CD4-positive, alpha-beta T cell (primary cell): ENCODE measurements at places on chromosomes 4 and X.

GRCh38 chrX:100830547-100830946 is 10.4 kb downstream of the CSTF2 start:
- H3K4me3 ChIP-seq, result no peak overlapping the region
- peaks cover 61% of the 10 kb centered on the region for H3K36me3 ChIP-seq
- H3K4me1 ChIP-seq, result peaks cover 10% of the 10 kb centered on the region
- H3K27me3 ChIP-seq, result no peaks in the 10 kb centered on the region
- DNase-seq, result no peak

DNA sequence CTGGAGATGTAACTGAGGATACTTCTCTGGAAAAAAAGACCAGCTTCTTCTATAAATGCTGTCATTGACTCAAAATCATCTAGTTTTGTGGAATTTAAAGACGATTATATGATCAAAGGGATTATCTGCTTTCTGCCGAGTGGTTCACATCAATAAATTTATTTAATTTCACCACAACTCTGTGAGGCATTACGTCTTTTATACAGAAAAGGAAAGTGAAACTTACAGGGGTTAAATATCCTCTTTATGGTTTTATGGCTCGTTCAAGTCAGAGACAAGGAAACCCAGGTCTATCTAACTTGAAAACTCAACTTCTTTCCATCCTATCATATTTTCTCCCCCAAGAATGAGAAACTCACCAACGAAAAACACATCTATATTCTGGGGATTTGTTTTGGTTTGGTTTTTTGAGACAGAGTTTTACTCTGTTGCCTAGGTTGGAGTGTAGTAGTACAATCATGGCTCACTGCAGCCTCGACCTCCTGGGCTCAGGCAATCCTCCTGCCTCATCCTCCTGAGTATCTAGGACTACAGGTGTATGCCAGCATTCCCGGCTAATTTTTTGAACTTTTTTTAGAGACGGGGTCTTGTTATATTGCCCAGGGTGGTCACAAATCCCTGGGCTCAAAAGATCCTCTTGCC is 377.9 kb upstream of the EMCN start:
- peaks cover 3% of the 10 kb centered on the region for H3K27me3 ChIP-seq
- peak overlapping the region; percentile 57 for H3K4me3 ChIP-seq
- H3K4me1 ChIP-seq, result peaks cover 6% of the 10 kb centered on the region
- DNase-seq, result no peak

DNA sequence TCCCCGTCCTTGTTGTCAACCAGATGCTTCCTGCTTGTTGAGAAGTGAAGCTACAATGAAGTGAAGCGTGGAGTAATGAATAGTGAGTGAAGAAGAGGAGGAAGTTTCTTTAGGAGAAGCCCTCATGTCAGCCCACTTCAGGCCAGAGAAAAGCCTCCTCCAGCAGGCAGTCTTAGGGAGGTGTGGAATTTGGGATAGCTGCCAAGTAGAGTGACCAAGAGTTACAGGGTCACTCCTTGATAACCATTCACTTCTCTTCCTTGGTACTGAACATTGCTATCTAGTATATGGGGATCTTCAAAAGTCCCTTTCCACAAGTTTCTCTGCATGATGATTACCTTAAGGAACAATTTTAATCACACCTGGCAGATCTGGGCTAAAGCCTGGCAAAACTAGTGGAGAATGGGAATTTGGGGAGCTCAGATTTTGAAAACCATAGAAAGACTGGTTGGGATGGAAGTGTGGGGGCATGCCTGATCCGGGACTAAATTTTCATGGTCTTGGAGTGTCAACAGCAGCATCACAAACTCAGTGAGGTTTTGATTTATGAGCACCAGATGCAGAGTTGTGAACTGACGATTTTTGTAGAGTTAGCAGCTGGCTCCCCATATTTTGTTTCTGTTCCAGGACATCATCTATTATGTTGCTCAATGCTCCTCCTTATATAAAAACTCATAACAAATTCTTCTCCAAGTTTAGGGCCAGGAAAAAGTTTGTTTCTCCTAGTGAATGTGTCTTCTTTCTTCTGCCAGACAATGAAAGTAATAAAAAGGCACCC is 53.1 kb downstream of the IGSF1 start:
- no peak overlapping the region for H3K4me3 ChIP-seq
- no peaks in the 10 kb centered on the region for H3K27me3 ChIP-seq
- no peaks in the 10 kb centered on the region for H3K4me1 ChIP-seq
- no peak overlapping the region for H3K27ac ChIP-seq
- no peaks in the 10 kb centered on the region for H3K36me3 ChIP-seq

DNA sequence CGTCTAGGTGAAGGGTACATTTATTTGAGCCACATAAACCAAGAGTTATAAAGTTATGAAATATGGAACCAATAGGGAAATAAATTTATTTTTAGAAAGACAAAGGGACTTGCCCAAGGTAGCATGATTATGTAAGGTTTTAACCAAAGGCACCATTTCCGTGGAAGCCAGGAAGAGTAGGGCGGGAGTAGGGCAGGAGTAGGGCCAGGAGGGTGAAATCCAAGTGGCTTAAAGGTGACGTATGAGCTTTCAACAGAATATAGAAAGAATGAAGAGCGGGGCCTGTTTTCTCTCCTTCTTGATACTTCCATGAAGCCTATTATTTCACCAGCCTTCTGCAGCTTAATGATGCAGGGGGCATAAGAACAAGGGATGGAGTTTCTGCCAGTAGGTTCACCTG is 91.7 kb upstream of the PNPLA4 start:
- H3K4me3 ChIP-seq, result no peak overlapping the region
- no peak for DNase-seq
- no peaks in the 10 kb centered on the region for H3K27me3 ChIP-seq
- H3K4me1 ChIP-seq, result no peaks in the 10 kb centered on the region

GRCh38 chr4:7392438-7393421 is 42.0 kb downstream of the PSAPL1 start:
- no peaks in the 10 kb centered on the region for H3K4me1 ChIP-seq
- no peaks in the 10 kb centered on the region for H3K36me3 ChIP-seq
- no peak overlapping the region for H3K4me3 ChIP-seq
- H3K27me3 ChIP-seq, result peaks cover 4% of the 10 kb centered on the region
- no peak overlapping the region for H3K27ac ChIP-seq

DNA sequence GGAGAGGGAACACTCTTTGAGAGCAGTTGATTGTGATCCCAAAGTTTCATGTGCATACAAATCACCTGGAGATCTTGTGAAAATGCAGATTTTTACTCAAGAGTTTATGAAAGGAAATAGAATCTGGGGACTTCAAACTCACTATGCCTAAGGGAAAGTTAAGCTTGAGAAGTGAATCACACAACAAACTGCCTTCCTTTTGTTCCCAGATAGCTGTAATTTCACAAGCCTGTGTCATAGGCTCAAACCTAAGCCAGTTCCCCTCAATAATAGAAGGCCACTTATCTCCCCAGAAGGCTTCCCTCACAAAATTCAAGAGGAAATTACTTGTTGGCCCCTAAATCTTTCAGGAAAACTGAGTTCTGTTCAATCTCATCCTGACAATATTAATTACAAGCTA is 132.8 kb upstream of the MAGEB16 start:
- H3K4me3 ChIP-seq, result no peak overlapping the region
- H3K27ac ChIP-seq, result no peak overlapping the region
- no peak for DNase-seq
- H3K36me3 ChIP-seq, result no peaks in the 10 kb centered on the region
- no peaks in the 10 kb centered on the region for H3K27me3 ChIP-seq

- H3K36me3 ChIP-seq, result peaks cover 21% of the 10 kb centered on the region
Observed at GRCh38 chr4:184668511-184669114, 19.1 kb downstream of the PRIMPOL start.

DNA sequence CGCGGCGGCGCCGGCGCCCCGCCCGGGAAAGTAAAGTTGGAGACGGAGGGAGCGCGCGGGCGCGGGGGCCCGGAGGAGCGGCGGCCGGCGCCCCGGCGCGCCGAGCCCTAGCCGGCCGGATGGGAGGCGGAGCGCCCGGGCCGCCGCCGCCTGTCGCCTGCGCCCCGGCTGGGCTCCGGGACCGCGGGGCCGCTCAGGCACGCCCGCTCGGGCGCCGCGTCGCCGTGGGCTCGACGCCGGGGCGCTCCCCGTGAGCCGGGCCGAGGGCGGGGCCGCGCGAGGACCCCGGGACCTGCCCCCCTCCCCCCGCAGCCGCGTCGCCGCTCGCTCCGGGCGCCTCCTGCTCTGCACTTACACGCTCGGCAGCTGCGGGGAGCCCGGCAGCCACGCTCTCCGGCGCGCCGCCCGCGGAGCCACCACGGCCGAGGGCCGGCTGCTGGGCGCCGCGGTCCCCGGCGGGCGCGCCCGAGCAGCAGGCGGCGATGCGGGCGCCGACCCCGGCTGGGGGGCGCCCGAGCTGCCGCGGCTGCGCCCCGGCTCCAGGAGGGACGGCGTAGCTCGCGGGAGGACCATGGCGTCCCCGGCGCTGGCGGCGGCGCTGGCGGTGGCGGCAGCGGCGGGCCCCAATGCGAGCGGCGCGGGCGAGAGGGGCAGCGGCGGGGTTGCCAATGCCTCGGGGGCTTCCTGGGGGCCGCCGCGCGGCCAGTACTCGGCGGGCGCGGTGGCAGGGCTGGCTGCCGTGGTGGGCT is at the start of gene ADRA2C:
Gene ADRA2C (plus strand): TSS at position 350 of the 749 bp plus-strand sequence. CDS start 222 bp downstream, at position 572.
- H3K36me3 ChIP-seq, result no peaks in the 10 kb centered on the region
- no peak within 1 kb of the TSS for H3K27ac ChIP-seq
- H3K4me3 ChIP-seq, result no peak within 1 kb of the TSS
- no peaks in the 10 kb centered on the region for H3K4me1 ChIP-seq
- peaks cover 36% of the 10 kb centered on the region for H3K27me3 ChIP-seq

DNA sequence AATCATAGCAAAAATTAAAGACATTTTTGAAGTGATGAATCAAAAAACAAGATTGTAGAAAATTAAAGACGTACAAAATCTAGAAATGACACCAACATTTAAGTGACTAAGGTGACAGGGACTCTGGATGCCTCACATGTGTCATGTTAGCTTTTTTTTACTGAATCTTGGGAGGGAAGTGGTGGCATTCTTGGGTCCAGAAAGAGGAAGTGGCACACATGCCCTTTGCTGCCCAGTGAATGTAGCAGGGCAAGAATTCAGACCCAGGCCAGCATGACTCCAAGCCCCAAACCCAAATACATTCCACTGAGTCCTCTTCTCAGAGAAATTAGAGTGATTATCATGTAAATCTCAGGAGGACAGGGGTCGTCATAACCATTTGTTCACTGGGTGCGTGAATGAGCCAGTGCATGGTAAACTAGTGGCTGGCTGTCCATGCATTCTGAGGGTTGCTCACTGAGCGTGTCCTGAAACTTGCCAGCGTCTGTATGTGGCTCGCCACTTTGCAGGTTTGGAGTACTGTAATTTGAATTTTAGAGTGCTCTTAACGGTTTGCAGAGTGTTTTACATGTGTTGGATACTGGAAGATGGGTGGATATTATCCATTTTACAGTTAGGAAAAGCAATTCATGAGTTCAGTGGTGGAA is 55.4 kb upstream of the TBC1D14 start:
- H3K4me1 ChIP-seq, result peaks cover 10% of the 10 kb centered on the region
- peak; percentile 29 for DNase-seq
- H3K27ac ChIP-seq, result no peak overlapping the region
- H3K36me3 ChIP-seq, result peaks cover 22% of the 10 kb centered on the region

GRCh38 chr4:145034727-145035211 is 63.2 kb downstream of the ANAPC10 start:
- no peaks in the 10 kb centered on the region for H3K4me1 ChIP-seq
- H3K36me3 ChIP-seq, result peaks cover 12% of the 10 kb centered on the region
- H3K4me3 ChIP-seq, result no peak overlapping the region
- DNase-seq, result no peak

DNA sequence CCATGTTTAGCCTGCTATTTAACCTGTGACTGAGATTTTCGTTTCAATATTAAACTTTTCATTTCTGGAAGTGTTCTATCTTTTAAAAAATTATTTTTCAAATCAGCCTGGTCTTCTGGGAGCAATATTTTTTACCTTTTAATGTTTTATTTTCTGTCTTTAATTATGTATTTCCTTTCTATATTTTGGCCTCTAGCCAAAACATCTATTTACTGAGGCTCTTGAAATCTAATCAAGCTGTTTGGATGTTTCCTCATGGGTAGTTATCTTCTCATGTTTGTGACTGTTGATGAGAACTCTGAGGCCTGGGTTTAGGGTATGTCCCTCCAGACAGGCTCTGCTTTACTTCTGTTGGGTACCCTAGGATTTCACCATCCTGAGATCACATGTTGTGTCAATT is 10.3 kb upstream of the SLC10A4 start:
- H3K4me1 ChIP-seq, result no peaks in the 10 kb centered on the region
- H3K4me3 ChIP-seq, result no peak overlapping the region
- H3K27ac ChIP-seq, result no peak overlapping the region
- H3K27me3 ChIP-seq, result no peaks in the 10 kb centered on the region
- H3K36me3 ChIP-seq, result no peaks in the 10 kb centered on the region
- DNase-seq, result no peak

- no peak overlapping the region for H3K27ac ChIP-seq
- no peak for DNase-seq
- H3K36me3 ChIP-seq, result no peaks in the 10 kb centered on the region
Observed at GRCh38 chrX:116317409-116317808, 119.0 kb upstream of the SLC6A14 start.

GRCh38 chr4:8113611-8114377 is 44.8 kb downstream of the ABLIM2 start:
- DNase-seq, result no peak
- no peak overlapping the region for H3K4me3 ChIP-seq
- H3K36me3 ChIP-seq, result no peaks in the 10 kb centered on the region
- no peak overlapping the region for H3K27ac ChIP-seq
- H3K27me3 ChIP-seq, result no peaks in the 10 kb centered on the region
- H3K4me1 ChIP-seq, result peaks cover 2% of the 10 kb centered on the region

DNA sequence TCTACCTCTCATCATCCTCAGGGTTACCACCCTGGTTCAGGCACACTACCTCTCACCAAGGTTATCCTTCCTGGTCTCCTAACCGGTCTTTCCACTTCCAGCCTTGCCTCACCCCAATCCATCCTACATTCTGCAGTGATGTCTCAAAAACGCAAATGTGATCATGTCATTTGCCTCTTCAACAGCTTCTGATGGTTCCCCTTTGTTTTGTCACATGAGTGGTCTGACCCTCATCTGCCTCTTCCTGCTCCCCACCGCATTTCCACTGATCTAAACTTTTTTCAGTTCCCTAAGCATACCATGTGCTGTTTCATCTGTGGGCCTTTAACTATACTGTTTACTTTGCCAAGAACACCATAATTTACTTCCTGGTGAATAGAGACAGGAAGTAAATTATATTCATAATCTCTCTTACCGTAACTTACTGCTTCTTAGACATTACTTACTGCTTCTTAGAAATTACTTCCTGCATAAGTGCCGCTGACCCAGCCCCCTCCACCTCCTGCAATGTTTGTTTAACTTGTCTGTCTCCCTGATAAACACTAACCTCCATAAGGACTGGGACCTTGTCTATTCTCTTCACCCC is 27.1 kb upstream of the NSUN7 start:
- no peak overlapping the region for H3K27ac ChIP-seq
- H3K36me3 ChIP-seq, result no peaks in the 10 kb centered on the region
- DNase-seq, result no peak
- H3K27me3 ChIP-seq, result no peaks in the 10 kb centered on the region
- H3K4me3 ChIP-seq, result no peak overlapping the region
